ENCODE measurements at places on chromosomes 4 and X.

DNA sequence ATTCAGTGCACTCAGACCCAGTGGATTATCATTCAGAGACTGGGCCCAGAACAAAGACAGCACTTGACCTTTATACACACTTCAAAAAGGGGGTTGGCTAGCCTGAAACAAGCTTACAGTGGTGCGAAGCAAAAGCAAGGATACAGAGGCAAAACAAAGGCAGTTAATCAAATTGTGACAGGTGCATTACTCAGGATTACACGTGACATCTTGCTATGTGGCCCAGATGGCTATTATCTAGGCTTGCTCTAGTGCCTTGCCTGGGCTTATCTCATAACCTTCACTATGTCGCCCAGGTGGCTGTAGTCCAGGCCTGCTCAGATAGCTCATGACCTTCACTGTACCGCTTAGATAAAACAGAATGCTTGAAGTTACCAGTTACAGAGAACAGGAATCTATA lies 1092.1 kb upstream of the PRKX start:
- no peak overlapping the region for H3K27ac ChIP-seq
- H3K36me3 ChIP-seq, result no peaks in the 10 kb centered on the region
- no peak for DNase-seq
- H3K4me1 ChIP-seq, result no peaks in the 10 kb centered on the region
- H3K4me3 ChIP-seq, result no peak overlapping the region

DNA sequence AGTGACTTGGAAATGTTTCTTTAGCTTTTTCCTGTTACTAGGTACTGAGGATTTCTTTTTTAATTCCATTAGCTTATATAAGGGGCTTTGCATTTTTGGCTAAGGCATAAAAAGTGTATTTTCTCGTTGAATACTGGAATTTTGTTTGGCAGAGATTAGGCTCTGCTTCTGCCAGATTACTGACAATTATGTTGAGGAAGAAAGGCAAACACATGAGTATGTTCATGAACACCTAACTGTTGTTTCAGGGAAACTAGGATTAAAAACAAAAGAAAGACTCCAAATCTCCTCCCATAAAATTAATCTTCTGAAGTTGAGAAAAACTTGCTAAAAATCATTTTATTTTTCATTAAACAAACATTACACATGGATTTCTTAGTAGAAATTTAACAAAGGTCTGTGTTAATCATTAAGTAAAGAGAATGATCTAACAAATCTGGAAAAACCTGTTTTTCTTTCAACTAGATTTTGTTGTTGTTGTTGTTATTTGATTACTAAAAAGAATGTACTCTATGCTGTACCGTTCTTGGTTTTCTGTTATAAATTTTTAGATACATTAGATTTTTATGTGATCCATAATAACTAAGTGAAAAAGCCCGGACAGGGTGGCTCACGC lies 43.3 kb upstream of the STAG2 start:
- H3K27ac ChIP-seq, result no peak overlapping the region
- H3K4me3 ChIP-seq, result no peak overlapping the region
- no peaks in the 10 kb centered on the region for H3K27me3 ChIP-seq
- no peaks in the 10 kb centered on the region for H3K4me1 ChIP-seq
- DNase-seq, result no peak

DNA sequence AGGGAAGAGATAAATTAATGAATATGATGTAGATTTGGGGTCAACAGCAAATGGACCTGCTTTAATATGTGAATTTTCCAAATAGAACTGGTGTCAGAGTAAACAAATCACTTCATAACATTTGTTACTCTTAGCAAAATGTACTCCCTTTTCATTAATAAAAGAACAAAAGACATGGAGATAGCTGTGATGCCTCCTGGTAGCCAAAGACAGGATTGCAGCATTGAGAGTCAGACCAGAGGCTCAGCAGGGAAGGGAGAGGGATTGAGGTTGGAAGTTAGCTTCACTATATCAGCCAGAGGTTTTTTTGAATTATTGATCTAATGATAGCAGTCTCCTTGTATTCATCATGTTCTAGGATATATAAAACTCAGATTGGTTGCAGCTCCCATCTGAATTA lies 17.4 kb upstream of the RAB40A start:
- no peaks in the 10 kb centered on the region for H3K27me3 ChIP-seq
- H3K36me3 ChIP-seq, result no peaks in the 10 kb centered on the region

DNA sequence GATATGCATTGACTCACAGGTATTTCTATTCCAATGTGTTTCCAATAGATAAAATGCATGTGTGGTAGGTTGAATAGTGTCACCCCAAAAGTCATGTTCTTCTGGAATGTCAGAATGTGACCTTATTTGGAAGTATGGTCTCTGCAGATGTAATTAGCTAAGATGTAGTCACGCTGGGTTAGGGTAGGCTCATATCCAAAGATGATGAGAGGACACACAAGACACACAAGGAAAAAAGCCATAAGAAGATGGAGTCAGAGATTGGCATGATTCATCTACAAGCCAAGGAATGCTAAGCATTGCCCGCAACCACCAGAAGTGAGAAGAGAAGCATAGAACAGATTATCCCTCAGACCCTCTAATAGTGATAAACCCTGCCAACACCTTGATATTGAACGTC lies 17.5 kb downstream of the ZNF330 start:
- no peaks in the 10 kb centered on the region for H3K4me1 ChIP-seq
- H3K36me3 ChIP-seq, result peaks cover 24% of the 10 kb centered on the region
- no peaks in the 10 kb centered on the region for H3K27me3 ChIP-seq

DNA sequence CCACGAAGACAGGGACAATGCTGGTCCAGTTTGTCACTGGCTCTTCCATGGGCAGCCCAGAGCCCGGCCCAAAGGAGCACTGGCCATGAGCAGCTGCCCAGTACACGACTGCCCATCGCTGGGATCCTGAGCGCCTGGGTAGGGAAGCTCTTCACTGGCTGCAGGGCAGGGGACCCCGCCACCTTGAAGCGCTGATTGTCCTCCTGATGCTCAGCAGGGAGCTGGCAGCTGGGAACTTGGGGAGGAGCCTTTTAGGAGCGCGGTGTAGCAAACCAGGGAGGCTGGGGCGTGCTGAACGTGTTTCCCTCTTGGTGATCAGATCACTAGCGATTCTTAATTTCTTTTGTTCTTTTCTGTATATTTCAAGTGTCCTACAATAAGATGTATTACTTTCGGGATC lies 1.8 kb downstream of the L1CAM start:
- H3K27ac ChIP-seq, result no peak overlapping the region
- peaks cover 4% of the 10 kb centered on the region for H3K4me1 ChIP-seq
- no peak for DNase-seq

- H3K36me3 ChIP-seq, result peaks cover 95% of the 10 kb centered on the region
- no peaks in the 10 kb centered on the region for H3K4me1 ChIP-seq
- no peaks in the 10 kb centered on the region for H3K27me3 ChIP-seq
- no peak overlapping the region for H3K27ac ChIP-seq
- no peak for DNase-seq
Observed at GRCh38 chr4:143202824-143203223, 18.1 kb downstream of the USP38 start.

GRCh38 chrX:69388526-69388925 lies 115.6 kb upstream of the NALF2 start:
- no peak for DNase-seq
- no peaks in the 10 kb centered on the region for H3K27me3 ChIP-seq
- H3K4me3 ChIP-seq, result no peak overlapping the region
- H3K27ac ChIP-seq, result no peak overlapping the region
- no peaks in the 10 kb centered on the region for H3K4me1 ChIP-seq

- H3K4me3 ChIP-seq, result no peak overlapping the region
- no peaks in the 10 kb centered on the region for H3K36me3 ChIP-seq
- no peaks in the 10 kb centered on the region for H3K4me1 ChIP-seq
- H3K27ac ChIP-seq, result no peak overlapping the region
- H3K27me3 ChIP-seq, result no peaks in the 10 kb centered on the region
Observed at GRCh38 chr4:10045481-10045880, 24.2 kb upstream of the SLC2A9 start.

DNA sequence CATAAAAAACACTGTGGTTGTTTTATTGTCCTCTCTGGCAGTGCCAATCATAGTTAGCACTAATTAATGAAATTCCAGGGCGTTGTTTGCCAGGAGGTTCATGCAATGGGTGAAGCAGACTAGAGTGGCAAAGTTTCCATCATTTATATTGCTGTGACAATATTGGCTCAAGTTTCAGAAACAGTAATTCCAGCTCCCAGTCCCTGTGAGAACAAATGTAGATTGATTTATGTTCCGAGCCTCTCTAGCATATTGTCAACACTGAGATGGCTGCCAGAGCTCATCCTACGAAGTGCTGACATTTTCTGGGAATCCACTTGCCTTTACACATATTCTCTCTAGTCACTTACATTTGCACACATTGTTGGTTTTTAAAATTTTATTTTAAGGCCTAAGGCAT lies 440.0 kb upstream of the IGFBP7 start:
- no peak overlapping the region for H3K4me3 ChIP-seq
- H3K27me3 ChIP-seq, result no peaks in the 10 kb centered on the region
- no peaks in the 10 kb centered on the region for H3K4me1 ChIP-seq

GRCh38 chr4:169283114-169283509 lies 12.4 kb upstream of the SH3RF1 start:
- H3K36me3 ChIP-seq, result no peaks in the 10 kb centered on the region
- no peak for DNase-seq
- H3K4me1 ChIP-seq, result no peaks in the 10 kb centered on the region
- H3K27ac ChIP-seq, result no peak overlapping the region

DNA sequence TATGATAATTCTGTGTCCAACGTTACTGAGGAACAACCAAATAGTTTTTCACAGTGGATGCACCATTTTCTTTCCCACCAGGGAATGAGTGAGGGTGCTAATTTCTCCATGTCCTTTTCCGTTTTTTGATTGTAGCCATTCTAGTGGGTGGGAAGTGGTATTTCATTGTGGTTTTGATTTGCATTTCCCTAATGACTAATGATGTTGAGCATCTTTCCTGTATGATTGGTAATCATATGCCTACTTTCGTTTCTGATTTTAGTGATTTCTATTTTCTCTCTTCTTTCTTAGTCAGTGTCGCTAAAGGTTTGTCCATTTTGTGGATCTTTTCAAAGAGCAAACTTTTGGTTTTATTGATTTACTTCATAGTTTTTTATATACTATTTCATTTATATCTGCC lies 32.1 kb upstream of the TEX13D start:
- no peaks in the 10 kb centered on the region for H3K4me1 ChIP-seq
- H3K4me3 ChIP-seq, result no peak overlapping the region
- no peak for DNase-seq
- no peaks in the 10 kb centered on the region for H3K36me3 ChIP-seq
- H3K27me3 ChIP-seq, result no peaks in the 10 kb centered on the region
- no peak overlapping the region for H3K27ac ChIP-seq

DNA sequence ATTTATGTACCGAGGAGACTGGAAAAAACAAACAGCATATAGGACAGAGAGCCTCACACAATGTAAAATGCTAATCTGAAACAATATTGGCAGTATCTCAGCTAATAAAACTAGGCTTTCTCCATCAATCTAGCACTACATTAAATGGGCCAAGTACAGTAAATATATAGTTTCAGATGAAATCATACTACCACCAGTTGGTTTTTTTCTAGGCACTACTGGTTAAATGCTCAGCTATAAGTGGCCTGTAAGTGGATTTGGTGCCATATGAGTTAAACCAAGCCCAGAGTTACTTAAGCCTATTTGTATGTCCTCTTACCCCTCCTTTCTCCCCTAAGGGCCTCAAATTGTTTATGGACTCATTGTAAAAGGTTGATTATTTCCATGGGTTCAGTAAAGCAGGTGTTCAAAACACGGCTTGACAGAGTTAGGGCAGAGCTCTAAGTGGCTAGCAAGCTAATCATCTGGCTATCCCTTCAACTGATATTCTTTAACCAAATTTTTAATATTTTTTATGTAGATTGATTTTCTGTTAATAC lies 57.5 kb downstream of the FAM13A start:
- no peak for DNase-seq
- H3K36me3 ChIP-seq, result no peaks in the 10 kb centered on the region

GRCh38 chr4:23477905-23478304 lies 411.9 kb downstream of the PPARGC1A start:
- no peak for DNase-seq
- H3K4me1 ChIP-seq, result no peaks in the 10 kb centered on the region

GRCh38 chrX:124720532-124720931 lies 374.2 kb downstream of the SH2D1A start:
- no peak overlapping the region for H3K27ac ChIP-seq
- no peaks in the 10 kb centered on the region for H3K4me1 ChIP-seq
- no peaks in the 10 kb centered on the region for H3K36me3 ChIP-seq
- H3K27me3 ChIP-seq, result no peaks in the 10 kb centered on the region

DNA sequence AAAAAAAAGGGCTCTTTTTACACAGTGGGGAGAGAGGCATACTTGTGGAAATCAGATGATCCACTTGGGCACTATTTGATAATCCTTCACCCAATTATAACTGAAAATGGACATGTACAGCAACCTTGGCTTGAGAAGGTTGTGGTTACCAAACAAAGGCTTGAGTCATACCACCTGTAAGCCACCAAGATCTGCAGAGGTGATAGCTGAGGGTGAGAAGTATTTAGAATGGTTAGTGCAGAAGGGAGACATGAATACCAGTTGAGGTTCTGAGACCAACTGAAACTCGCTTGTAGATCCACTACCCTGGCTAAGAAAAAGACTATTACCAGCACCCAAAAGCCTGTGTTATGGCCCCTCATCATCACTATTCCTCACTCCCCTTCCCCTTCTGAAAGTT lies 614.0 kb downstream of the STIM2 start:
- no peak overlapping the region for H3K4me3 ChIP-seq
- no peak overlapping the region for H3K27ac ChIP-seq
- H3K27me3 ChIP-seq, result no peaks in the 10 kb centered on the region
- H3K4me1 ChIP-seq, result no peaks in the 10 kb centered on the region
- no peaks in the 10 kb centered on the region for H3K36me3 ChIP-seq

- DNase-seq, result no peak
- H3K4me1 ChIP-seq, result peaks cover 20% of the 10 kb centered on the region
- no peak overlapping the region for H3K4me3 ChIP-seq
Observed at GRCh38 chr4:94507708-94508107, 56.0 kb downstream of the PDLIM5 start.

DNA sequence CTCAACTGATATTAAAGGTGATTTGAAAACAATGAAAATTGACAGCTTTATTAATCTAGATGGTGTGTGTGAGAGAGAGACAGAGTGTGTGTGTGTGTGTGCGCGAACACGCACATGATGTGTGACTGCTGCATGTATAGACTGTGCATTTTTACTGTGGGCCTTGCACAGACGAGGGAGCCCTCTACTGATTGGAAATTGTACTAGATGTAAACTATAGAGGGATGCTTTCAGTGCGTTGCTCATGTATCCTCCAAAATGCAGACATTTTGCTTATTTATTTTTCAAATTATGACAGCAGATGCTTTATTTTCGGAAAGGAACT lies 168.4 kb upstream of the GK2 start:
- no peak overlapping the region for H3K4me3 ChIP-seq
- H3K4me1 ChIP-seq, result no peaks in the 10 kb centered on the region
- no peaks in the 10 kb centered on the region for H3K36me3 ChIP-seq
- DNase-seq, result no peak
- H3K27ac ChIP-seq, result no peak overlapping the region
- H3K27me3 ChIP-seq, result no peaks in the 10 kb centered on the region

GRCh38 chr4:107630185-107630705 lies 89.8 kb downstream of the PAPSS1 start:
- peaks cover 7% of the 10 kb centered on the region for H3K36me3 ChIP-seq
- H3K4me3 ChIP-seq, result no peak overlapping the region
- no peak for DNase-seq
- H3K27me3 ChIP-seq, result no peaks in the 10 kb centered on the region

DNA sequence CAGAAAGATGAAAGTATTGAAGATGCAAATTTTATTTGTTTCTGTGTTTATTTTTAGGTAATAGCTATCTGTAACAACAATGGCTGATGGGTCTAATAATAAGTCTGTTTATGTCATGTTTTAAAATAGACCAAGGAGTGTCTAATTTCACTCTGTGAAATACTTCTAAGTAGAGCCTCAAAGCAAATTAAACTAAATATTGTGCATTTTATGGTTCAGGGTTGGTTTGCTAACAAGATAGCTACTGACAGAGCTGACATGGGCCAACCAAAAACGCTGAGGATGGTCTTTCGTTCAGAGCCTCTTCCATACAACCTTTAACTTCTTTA lies 437.6 kb upstream of the CTSO start:
- H3K36me3 ChIP-seq, result no peaks in the 10 kb centered on the region
- no peaks in the 10 kb centered on the region for H3K27me3 ChIP-seq
- H3K27ac ChIP-seq, result no peak overlapping the region
- no peaks in the 10 kb centered on the region for H3K4me1 ChIP-seq
- DNase-seq, result no peak

Measured in lower lobe of right lung (tissue), 2 donors.